NCI-H2029 (cell line): ENCODE measurements at places on chromosomes 1 and 21.

- DNase-seq: no peak
These were observed 484 bp downstream of the DFFB start for GRCh38 chr1:3857791-3858129.

DNA sequence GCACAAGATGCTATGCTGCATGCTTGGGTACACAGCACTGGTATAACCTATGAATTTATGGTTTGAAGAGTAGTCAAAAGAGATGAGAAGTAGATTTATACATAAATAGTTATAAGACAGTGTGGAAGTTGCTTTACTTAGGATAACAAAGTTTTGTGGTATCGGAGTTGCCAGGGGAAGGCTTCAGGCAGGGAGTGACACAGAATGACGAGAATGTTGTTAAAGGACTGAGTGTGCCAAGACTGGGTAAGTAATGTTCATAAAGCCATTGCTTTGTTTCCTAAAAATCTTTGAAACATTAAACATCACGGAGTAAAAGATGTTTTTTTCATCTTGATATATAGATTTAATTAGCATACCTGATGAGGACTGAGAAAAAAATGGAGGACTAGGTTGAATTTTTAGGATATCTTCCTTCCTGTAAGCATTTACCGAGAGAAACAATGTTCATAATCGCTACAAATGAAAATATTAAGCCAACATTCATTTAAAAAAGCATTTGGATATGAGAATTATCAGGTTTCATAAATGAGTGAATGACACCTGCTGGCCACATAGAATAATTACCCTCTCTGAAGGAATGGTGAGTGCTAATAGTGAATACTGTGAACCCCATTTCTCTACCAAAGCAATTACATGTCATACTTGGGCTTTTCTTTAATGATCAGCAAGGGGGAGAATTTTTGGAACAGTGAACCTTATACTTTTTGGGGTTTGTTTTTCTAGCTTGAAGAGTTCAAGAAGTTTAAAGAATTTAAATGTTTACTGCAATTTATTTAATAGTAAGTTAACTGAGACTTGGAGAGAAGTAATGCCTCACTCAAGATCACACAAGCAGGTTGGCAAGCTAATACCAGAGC lies 28.4 kb downstream of the EXTL2 start:
- no peak for DNase-seq

GRCh38 chr1:54127594-54128300 lies 25.1 kb downstream of the CDCP2 start:
- no peak for DNase-seq

- no peak for DNase-seq
These were observed 645.6 kb upstream of the ADGRL2 start for GRCh38 chr1:81155131-81155530.

DNA sequence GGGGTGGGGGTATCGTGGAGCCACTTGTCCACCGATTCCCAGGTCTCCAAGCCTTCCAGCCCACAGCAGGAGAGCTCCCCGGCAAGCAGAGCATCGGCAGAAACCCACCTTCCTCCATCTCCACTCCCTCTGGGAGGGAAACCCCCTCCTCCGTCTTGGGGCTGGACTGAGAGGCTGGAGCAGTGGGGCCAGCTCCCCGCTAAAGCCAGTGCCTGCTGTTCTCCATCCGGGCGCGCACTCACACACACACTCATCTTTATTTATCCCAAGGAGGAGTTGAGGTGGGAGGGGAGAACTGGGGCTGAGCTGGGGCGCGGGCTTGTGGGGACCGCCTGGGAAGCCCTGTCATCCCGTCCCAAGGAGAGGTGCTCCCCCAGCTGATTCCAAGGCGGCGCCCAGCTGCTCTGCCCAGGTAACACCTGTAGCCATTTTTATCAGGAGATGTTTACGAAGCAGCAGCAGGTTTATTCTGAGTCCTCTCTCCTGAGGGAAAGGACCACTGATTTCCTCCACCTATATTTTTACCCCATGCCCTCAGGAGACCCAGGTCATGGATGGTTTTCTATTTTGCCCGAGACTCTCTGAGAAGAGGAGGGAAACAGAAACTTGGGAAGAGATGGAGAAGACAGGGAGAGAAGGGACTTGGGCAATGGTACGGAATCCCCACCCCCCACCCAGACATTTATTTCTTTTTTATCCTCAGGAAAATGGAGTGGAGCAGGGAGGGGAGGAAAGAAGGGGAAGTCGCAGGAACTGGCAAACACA lies 2.1 kb downstream of the KCNN3 start:
- DNase-seq: no peak
